ENCODE measurements at places on chromosomes 5 and 9. TPM values are rescaled to one million over a fixed set of nuclear protein-coding genes. Genes with fewer than 3 reads are reported as not detected.

Gene PLCXD3
- 0.23 TPM for polyA plus RNA-seq

DNA sequence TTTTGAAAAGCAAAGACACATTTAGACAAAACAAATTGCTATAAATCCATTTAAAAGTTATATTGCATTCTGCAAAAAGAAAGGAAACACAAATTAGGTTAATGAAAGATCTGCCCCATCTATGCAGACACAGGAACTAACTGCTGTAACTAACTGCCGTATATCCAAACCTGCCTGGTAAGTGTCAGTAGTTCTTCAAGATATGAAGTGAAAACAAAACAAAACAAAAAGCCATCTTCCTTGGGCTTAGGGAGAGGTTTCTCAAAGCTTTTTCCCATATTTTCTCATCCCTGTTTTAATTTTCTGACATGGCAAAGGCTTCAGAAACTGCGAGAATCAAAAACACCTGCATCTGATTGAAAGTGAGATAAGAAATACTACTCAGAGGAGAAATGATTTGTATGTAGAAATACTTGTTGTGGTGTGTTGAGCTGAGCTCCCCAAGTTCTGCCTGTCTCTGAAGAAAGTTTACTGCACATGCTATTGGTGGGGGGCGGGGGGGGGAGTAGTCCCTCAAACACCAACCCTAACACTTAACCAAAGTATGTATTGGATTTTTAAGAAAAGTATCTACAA lies 750.5 kb downstream of the PTPRD start:
- no peak for DNase-seq

GRCh38 chr9:89445801-89446251 lies 52.1 kb downstream of the SEMA4D start:
- DNase-seq = no peak

GRCh38 chr9:116274293-116274692 lies 120.7 kb downstream of the PAPPA start:
- no peak for DNase-seq

DNA sequence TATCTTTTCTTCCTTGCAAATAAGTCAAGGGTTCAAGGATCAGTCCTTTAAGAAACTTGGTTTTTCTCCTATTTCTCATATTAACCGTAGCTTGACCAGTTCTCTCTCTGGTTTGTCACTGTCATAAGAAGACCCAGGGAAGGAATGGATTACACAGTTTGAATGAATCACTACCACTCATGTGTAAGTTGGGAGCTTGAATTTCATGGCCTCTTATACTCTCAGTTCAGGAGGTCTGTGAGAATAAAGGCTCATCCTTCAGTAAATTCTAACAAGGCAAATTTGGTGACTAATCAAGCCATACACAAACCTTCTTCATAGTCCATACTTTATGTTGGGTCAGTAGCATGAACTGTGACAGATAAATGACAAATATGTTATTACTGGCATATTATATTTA lies 323.1 kb upstream of the ACTBL2 start:
- DNase-seq = no peak

Gene MAML1
- polyA plus RNA-seq = 41.6 TPM

Measured in renal pelvis (tissue), 12 donors.